ENCODE measurements at places on chromosomes 1 and 21. TPM values are rescaled to one million over a fixed set of nuclear protein-coding genes. Genes with fewer than 3 reads are reported as not detected.

GRCh38 chr1:76066394-76066793, 8.2 kb upstream of the ST6GALNAC3 start:
- H3K27me3 ChIP-seq, result no peaks in the 10 kb centered on the region
- no peak overlapping the region for H3K4me3 ChIP-seq
- no peaks in the 10 kb centered on the region for H3K36me3 ChIP-seq
- no peak for DNase-seq
- no peak overlapping the region for H3K27ac ChIP-seq

DNA sequence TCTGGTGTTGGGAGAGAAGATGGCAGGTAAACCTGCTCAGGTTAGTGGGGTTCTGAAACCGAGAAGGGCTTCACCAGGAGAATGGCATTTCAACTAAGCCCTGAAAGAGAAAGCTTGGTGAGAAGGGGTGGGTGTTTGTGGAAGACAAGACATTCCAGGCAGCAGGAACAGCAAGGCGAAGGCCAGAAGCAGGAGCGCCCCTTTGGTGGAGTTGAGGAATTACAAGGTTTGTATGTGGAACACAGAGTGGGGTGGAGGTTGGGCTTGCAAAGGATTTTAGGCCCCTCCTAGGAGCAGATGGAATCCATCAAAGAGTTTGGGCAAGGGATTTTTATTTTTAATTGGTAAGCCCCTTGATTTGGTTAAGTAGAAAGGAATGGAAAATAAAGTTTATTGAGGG, 24.8 kb upstream of the ELOA start:
- no peaks in the 10 kb centered on the region for H3K27me3 ChIP-seq
- no peaks in the 10 kb centered on the region for H3K36me3 ChIP-seq
- H3K4me1 ChIP-seq, result no peaks in the 10 kb centered on the region
- no peak overlapping the region for H3K4me3 ChIP-seq
- no peak overlapping the region for H3K27ac ChIP-seq

DNA sequence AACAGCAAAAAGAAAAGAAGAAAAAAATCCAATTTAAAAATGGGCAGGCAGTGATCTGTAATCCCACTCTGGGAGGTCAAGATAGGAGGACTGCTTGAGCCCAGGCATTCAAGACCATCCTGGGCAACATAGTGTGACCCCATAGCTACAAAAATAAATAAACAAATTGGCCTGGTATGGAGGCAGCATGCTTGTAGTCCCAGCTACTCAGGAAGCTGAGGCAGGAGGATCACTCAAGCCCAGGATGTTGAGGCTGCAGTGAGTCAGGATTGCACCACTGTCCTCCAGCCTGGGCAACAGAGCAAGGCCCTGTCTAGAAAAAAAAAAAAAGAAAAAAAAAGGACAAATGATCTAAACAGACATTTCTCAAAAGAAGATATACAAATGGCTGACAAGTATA, 99.6 kb downstream of the EIF4G3 start:
- no peaks in the 10 kb centered on the region for H3K36me3 ChIP-seq
- no peaks in the 10 kb centered on the region for H3K4me1 ChIP-seq
- H3K4me3 ChIP-seq, result no peak overlapping the region
- no peaks in the 10 kb centered on the region for H3K27me3 ChIP-seq

TNFSF4 gene
- 0.97 TPM for total RNA-seq

GRCh38 chr1:177080564-177080963, 83.9 kb downstream of the ASTN1 start:
- H3K36me3 ChIP-seq, result no peaks in the 10 kb centered on the region
- no peak for DNase-seq
- H3K27ac ChIP-seq, result no peak overlapping the region
- no peaks in the 10 kb centered on the region for H3K4me1 ChIP-seq

DNA sequence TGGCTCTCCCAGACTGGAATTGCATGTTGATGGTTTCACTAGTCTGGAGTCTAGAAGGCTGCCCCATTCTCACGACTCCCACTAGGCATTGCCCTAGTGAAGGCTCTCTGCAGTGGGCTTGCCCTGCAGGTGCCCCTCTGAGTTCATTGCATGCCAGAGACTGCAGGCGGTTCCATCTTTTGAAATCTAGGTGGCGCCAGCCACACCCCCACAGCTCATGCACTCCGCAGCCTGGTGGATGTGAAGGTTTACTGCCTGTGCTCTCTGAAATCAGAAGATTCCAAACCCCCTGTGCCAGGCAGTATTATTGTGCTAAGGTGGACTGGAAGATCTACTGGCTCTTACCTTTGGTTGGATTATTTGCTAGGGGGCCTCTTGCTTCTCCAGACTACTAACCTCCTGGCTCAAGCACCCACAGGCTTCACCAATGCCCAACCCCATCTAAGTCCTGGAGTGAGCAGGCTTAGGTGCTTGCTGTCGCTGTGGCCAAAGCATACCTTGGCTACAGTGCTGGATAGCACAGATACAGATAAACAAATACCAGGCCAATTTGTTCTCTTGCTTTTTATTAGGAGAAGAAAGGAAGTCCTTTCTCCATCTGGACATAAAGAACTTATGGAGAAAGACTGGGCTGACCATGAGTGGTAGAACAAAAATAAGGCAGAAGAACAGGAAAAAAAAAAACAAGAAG, 83.5 kb upstream of the SIM2 start:
- H3K4me3 ChIP-seq, result no peak overlapping the region
- H3K27ac ChIP-seq, result no peak overlapping the region
- H3K4me1 ChIP-seq, result no peaks in the 10 kb centered on the region
- no peak for DNase-seq

SLAMF8 gene
- total RNA-seq, result 5.7 TPM

LAMC1 gene
- 18.5 TPM for total RNA-seq

RYR2 gene
- total RNA-seq, result 0.11 TPM

SH3BGR gene
- 2.8 TPM for total RNA-seq

GRCh38 chr1:59528900-59529299, 232.0 kb downstream of the FGGY start:
- no peaks in the 10 kb centered on the region for H3K27me3 ChIP-seq
- H3K4me1 ChIP-seq, result no peaks in the 10 kb centered on the region
- DNase-seq, result no peak
- peaks cover 2% of the 10 kb centered on the region for H3K36me3 ChIP-seq
- no peak overlapping the region for H3K4me3 ChIP-seq

GRCh38 chr21:22804151-22804550, 1805.9 kb downstream of the NCAM2 start:
- H3K27ac ChIP-seq, result no peak overlapping the region
- H3K36me3 ChIP-seq, result no peaks in the 10 kb centered on the region
- no peak for DNase-seq
- no peaks in the 10 kb centered on the region for H3K4me1 ChIP-seq
- no peaks in the 10 kb centered on the region for H3K27me3 ChIP-seq

PLA2G2D gene
- not detected for total RNA-seq

SELL gene
- total RNA-seq, result 1.3 TPM

DNA sequence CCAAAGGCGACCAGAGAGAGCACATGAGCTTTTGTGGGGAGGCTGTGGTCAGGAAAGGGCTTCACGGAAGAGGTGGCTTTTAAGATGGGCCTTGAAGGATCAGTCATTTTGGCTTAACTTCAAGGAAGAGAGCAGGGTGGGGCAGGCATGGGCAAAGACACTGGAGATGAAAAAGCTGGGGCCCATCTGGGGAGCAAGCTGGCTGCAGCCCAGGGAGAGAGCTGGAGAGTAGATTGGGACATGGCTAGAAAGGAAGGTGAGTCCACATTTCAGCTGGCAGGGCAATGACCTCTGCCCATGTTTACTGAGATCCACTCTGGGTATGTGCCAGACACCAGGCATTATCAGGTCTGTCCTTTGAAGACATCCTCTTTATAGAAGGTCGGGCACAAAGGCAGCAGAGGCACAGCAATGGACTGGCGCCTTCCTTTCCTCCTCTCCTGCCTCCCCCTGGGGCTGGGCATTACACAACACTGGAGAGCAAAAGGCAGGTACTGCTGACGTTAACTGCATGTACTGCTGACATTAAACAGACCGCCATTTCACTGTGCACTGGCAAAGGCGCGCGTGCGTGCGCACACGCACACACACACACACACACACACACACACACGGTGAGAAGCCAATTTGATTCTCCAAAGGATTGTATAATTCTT, 2.2 kb upstream of the UBXN10 start:
- peak; percentile 76 for DNase-seq
- H3K4me3 ChIP-seq, result no peak overlapping the region
- H3K27ac ChIP-seq, result peak overlapping the region; percentile 23
- peaks cover 40% of the 10 kb centered on the region for H3K4me1 ChIP-seq
- no peaks in the 10 kb centered on the region for H3K36me3 ChIP-seq
- H3K27me3 ChIP-seq, result no peaks in the 10 kb centered on the region

DNA sequence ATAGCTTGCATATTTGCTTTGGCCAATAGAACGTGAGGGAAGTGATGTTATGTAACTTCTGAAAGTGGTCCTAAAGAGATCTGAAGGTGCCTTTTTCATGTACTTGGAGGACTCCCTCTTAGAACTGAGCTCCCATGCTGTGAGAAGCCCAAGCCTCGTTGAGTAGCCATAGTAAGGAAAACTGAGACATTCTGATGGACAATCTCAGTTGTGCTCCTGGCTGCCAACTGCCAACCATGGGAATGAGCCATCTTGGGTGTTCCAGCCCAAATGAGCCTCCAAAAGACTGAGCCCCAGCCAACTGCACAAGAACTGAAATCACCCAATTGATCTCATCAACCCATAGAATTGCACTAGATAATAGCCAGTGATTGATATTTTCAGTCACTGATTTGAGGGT, 106.7 kb downstream of the MRPL39 start:
- H3K36me3 ChIP-seq, result no peaks in the 10 kb centered on the region
- no peak overlapping the region for H3K4me3 ChIP-seq
- no peak for DNase-seq
- H3K27me3 ChIP-seq, result no peaks in the 10 kb centered on the region

DNALI1 gene
- total RNA-seq, result 7.8 TPM

DCDC2B gene
- not detected for total RNA-seq

DNA sequence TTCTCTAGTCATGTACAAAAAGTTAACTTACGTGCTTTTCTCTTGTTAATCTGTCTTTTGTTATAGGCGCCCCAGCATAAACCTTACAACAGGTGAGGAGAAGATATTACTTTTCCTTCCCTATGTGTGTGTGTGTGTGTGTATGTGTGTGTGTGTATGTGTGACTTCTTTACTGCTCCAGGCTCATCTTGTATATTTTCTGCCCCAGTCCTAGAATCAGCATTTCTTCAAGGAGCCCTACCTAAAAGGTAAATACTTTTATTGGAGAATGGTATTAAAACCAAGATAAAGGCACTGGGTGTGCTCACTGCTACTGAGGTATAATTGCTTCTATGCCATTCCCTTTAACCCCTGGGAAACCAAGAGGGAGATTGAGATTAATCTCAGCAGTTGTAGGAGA, 129.8 kb downstream of the PLPPR5 start:
- no peak for DNase-seq
- no peak overlapping the region for H3K4me3 ChIP-seq
- no peaks in the 10 kb centered on the region for H3K27me3 ChIP-seq
- no peaks in the 10 kb centered on the region for H3K4me1 ChIP-seq
- no peaks in the 10 kb centered on the region for H3K36me3 ChIP-seq
- H3K27ac ChIP-seq, result no peak overlapping the region

DCST1 gene
- not detected for total RNA-seq

- no peak overlapping the region for H3K27ac ChIP-seq
- no peaks in the 10 kb centered on the region for H3K4me1 ChIP-seq
- H3K4me3 ChIP-seq, result no peak overlapping the region
- H3K36me3 ChIP-seq, result no peaks in the 10 kb centered on the region
Observed at GRCh38 chr1:110155878-110156522, 5.7 kb downstream of the SLC6A17 start.

DNA sequence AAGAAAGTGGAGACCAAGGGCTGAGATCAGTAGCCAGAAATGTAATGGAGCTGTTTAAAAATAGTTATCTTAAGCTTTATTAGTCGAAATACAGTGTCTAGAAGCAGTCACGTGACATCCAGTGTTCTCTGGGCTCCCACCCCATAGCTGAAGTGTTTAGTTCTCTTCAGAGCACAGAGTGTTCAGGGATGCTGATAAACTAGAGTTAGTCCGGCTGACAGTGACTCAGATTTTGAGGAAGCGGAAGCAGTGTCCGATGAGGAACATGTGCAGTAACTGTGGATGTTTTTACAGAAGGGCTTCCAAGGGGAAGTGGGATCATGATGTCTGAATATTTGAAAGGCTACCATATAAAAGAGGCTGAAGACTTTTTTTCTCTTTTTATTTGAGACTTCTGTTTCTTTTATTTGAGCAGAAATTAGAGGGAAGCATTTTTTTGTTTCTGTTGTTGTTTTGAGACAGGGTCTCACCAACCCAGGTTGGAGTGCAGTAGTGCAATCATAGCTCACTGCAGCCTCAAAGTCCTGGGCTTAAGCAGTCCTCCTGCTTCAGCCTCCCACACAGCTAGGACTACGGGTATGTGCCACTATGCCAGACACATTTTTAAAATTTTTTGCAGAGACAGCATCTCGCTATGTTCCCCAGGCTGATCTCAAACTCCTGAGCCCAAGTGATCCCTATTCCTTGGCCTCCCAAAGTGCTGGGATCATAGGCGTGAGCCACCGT, 124.2 kb downstream of the GALNT2 start:
- no peak for DNase-seq
- H3K4me3 ChIP-seq, result no peak overlapping the region
- H3K27me3 ChIP-seq, result no peaks in the 10 kb centered on the region
- H3K4me1 ChIP-seq, result peaks cover 4% of the 10 kb centered on the region
- H3K27ac ChIP-seq, result no peak overlapping the region

- H3K4me3 ChIP-seq, result no peak overlapping the region
- no peaks in the 10 kb centered on the region for H3K4me1 ChIP-seq
- DNase-seq, result no peak
- H3K27ac ChIP-seq, result no peak overlapping the region
Observed at GRCh38 chr1:110643879-110644472, 30.8 kb downstream of the KCNA3 start.

TNNI3K gene
- not detected for total RNA-seq

SELP gene
- total RNA-seq, result 2.3 TPM

DBT gene
- 6.4 TPM for total RNA-seq

Data from right lobe of liver (tissue), 6 donors.